KBM-7 (cell line): ENCODE measurements at places on chromosomes 7 and 10.

DNA sequence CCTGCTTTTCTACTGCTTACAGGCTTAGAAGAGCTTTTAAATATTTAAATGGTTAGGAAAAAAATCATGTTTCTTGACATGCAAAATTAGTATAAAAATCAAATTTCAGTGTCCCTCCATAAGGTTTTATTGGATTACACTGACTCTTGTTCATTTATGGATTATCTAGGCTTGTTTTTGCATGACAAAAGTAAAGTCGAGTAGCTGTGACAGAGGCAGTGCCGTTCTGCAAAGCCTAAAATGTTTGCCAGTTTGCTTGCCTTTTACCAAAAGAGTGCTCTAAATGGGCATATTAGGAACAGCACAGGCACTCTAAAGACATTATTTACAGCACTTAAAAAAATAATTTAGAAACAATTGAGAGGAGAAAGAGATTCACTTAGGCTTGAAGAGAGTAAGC is 139.6 kb downstream of the TSPAN12 start:
- DNase-seq = no peak

DNA sequence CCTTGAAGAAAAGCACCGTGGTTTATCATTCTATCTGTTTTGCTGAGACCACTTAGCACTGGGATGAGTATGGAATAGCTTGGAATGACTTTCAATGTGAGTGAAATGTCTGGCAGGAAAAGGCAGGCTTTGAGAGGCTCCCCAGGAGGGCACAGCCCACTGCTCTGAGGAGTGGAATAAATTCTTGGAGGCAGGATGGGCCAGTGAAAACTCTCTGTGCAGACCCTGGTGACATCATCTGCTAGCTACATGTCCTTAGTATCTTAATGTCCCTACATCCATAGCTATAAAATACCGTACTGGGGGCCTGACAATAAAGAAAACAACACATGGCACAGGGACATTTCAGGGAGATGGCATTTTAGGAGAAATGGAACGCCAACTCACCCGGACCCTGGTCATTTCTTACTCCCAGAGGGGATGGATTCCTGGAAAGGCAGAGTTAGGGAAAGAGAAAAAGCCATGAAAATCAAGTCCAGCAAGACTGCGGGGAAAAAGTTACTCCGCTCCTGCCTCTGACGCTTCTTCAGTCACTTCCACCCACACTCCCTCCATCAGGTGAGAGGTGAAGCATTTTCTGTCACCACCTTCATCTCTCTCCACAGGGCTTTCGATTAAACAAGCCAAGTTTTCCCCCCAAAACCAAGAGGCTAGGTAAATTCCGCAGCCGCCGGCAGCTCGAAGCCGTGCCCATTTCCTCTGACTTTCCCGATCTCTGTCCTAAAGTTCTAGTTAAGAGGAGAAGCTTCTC is 991 bp downstream of the ZNF239 start:
- DNase-seq = no peak

GRCh38 chr10:76453332-76453731 is 1021.9 kb downstream of the LRMDA start:
- DNase-seq = no peak

DNA sequence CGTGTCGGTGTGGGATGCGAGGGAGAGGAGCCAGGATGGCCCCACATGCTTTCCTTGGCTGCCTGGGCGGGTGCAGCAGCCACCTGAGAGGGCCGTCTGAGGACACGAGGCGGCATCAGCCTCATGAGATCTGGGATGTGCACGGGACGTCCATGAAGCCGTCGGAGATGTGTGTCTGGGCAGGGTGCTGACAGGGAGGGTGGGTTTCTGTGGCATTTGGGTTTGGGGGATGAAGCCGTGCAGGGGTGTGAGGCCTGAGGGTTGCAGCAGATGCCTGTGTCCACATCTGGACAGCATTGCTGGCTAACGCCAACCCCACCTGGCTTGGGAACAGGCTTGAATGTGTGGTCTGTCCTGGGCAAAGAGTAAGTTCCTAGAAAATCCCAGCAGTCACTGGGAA is 179.5 kb downstream of the DNAJB6 start:
- no peak for DNase-seq
